ENCODE measurements at places on chromosomes 16 and 17.

- no peak for DNase-seq
Measured at GRCh38 chr16:56569971-56570370, 5.1 kb downstream of the MT4 start.

DNA sequence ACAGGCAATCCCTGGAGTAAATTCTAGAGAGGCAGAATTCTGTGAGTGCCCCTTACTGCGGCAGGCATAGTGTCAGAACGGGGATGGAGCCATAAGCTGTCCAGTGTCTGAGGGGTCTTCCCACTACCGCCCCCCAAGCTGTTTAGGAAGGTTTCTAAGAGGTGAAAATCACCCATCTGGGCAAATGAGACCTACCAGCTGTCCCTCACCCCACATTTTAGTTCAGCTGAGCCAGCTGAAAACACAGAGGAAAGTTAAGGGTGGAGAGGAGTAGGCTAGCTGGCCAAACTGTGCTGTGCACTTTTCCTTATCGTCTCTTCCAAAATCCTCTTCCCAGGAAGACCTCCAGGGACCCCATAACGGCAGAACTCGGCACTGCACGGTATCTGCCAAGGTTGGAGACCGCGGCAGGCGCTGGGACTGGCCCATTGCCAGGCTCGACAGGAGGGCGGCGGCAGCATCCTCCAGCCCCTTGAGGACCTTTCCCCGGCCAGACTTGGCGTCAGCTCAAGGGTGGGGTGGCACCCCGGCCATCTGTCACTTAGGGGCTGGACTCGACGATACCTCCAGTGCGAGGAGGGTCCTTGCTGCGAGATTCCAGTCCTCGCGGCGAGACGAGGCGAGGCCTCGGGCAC, 955 bp downstream of the ACLY start:
- DNase-seq = no peak

DNA sequence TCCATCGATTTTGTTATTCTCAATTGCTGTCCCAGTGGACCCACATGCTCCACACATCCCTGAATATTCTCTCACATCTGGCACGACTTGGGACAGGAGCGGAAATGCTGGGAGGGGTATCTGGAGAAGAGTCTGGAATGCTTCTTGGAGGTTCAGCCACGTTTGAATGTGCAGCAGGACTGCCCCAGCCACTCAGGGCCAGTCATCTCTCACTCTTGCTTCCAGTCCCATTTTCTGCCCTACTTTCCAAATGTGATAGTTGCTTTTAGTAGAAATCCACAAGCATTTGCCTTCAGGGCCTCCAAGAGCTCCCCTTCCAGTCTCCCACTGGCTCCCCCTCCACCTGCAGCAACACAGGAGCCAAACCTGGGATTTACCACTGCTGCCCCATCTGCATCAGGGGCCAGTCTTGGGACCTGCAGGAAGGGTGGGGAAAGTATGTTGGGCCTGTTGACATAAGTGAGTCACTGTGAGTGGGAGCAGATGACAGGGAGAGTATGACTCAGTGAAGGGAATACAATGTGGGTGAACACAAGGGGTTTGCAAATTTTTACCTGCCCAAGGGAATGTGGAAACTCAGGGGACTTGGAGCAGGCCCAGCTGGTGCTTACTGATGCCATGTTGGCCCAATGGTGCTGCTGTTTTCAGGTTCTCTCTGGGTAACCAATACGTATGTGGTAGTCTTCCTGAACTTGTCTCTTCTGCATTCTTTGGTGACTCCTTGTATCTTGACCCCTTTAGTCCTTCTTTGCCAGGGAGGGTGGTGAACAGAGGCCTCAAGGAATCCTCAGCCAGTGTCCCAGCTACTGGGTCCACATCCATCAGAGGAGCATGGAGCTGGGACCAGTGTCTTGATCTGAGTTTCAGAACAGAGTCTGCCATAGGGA, 78.8 kb upstream of the CRHR1 start:
- no peak for DNase-seq

- DNase-seq = no peak
Measured at GRCh38 chr16:3282103-3282729, 1.1 kb upstream of the ZNF263 start.

GRCh38 chr17:73952480-73953205, 250.8 kb upstream of the RPL38 start:
- DNase-seq = peak; percentile 62

- DNase-seq = peak; percentile 87
Measured at GRCh38 chr17:50094243-50094752, 853 bp upstream of the PDK2 start.

DNA sequence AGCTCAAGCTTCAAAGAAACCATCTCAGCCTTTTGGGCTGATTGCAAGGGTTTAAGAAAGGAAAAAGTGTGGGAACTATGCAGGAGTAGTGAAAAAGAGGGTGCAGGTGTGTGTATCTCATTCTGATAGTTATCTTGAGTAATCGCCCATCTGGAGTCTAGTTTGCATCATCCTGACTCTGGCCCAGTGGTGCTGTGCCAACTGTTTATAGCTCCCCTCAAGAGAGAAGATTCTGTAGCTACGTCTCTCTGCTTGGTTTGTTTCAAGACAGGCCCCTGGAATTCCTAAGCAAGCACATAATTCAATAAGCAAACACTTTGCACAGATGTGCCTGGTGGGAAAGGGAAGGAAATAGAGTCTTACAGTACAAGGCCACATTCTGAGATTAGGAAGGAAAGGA, 144.4 kb downstream of the HAPSTR1 start:
- DNase-seq = no peak

GRCh38 chr16:19014461-19014860, 30.7 kb downstream of the TMC7 start:
- DNase-seq = no peak

DNA sequence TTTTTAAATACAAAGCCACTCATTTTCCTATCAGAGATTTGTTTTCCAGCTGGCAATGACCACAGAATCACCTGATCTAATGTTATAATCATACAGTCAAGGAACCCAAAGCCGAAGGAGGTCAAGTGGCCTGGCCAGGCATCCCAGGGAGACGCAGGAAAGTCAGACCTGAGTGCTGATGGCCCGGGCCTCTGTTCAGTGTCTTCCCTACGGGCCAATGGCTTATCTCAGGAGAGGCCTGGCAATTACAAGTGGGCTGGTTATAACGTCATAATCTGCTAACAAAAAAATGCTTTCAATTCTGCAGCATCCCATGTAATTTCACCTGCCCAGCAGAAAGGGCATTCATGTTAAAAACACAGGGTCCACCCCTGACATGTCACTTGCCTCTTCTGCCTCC, 43.5 kb downstream of the ARHGAP17 start:
- no peak for DNase-seq

DNA sequence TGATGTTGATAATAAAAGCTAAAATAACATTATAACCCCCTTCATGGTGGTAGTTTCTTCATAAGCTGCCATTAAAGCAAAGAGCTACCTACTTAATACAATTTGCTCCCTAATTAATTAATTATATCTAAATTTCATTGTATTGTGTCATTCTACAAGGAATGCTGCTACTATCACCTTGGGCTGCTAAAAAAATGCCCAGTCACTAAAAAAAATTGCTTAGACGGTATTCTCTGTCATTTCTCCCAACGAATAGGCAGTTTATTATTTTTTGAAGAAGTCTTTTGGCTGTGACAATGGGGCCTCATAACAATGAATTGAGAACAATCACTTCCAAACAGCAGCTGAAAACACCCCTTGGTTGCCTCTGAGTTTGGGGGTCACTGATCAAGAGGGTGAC, 59.5 kb downstream of the XYLT1 start:
- no peak for DNase-seq

DNA sequence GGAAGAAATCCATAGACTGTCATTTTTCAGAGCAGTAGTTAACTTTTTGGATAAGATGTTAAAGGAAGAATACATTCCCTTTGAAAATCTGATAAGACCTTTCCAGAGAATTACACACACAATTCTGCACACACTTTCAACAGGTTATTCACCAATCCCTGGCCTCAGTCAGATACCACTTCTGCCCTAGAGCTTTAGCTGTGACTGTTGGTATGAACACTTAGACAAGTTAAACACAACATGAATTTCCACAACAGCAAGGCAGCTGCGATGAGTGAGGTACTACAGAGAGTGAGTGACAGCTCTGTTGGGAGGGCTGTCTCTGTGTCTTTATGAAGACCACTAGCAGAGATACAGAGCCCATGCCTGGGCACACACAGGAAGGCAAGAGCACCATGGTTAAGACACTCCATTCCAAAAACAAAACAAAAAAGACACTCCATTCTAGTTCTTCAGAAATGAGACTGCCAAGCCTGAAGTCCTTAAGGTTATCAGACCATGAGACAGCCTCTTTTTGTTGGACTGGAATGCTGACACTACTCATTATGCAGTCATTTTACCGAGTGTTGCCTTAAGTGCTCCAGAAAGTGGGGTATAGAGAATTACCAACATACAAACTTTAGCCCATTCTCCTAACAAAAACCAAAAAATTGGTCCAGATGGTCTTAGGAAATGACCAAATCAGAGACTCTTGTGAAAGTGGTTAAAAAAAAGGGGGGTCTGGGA, 42.4 kb downstream of the TOM1L2 start:
- DNase-seq = no peak

DNA sequence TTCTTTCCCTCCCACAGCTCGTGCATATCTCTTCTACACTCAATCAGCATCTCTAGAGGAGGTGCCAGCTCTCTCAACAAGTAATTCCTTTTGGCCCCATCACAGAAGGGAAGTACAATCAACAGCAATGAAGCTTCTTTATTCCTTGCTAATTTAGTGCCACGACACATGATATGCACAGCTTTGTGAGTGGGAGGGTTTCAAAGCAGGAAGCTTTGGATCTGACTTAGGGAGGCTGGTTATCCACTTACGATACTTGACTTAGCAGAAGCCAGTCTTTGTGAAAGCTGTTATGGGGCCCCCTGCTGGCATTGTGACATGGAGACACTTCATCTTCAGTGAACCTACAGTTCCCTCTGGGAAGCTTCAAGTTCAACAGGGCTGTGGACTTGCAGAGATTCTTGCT, 81.0 kb downstream of the TMEM100 start:
- peak; percentile 17 for DNase-seq

- DNase-seq = no peak
Measured at GRCh38 chr16:66651965-66652364, 44.6 kb downstream of the CMTM4 start.

DNA sequence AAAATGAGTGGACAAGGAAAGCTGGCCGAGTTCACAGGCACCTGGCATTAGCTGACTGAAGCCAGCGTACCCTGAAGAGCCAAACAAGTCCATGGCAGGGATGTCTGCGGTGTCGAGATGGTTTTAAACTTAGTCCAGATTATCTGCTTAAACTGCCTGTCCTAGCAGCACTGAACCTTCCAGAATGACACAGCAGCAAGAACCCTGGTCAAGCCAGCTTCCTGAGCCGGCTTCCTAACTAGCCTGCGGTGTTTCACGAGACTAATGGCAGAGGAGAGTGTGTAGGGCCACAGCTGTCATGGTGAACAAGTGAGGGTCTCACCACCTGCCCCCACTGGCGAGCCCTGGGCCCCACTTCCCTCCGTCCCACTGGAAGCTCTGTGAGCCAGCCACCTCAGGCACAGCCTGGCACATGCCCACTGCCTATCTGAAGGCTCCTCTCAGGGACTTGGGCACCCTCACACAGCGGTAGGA, 28.8 kb upstream of the MTSS2 start:
- no peak for DNase-seq

- no peak for DNase-seq
Measured at GRCh38 chr17:45162025-45162687, 481 bp downstream of the HEXIM2 start.

- no peak for DNase-seq
Measured at GRCh38 chr17:58136669-58137279, 11.4 kb upstream of the OR4D1 start.

DNA sequence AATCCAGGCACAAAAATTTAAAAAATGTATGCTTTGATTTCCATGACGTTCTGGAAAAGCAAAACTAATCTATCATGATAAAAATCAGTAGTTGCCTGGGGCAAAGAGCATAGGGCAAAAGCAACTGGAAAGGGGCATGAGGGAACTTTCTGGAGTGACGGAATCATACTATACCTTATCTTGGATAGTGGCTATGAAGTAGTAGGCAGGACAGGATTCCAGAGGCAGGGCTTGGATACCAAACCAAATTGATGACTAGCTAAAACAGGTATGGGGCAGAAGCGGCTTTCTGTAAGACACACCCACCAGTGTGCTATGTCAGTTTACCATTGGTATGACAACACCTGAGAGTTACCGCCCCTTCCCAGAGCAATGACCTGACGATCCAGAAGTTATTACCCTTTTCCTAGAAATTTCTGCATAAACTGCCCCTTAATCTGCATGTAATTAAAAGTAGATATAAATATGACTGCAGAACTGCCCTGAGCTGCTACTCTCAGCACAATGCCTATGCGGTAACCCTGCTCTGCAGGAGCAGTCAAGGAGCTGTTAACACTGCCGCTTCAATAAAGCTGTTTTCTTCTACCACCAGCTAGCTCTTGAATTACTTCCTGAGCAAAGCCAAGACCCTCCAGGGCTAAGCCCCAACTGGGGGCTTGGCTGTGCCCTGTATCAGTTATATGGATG, 56.7 kb downstream of the CFDP1 start:
- DNase-seq = no peak

- DNase-seq = no peak
Measured at GRCh38 chr16:47304563-47304962, 156.3 kb downstream of the ITFG1 start.

- no peak for DNase-seq
Measured at GRCh38 chr16:49635009-49635350, 220.9 kb downstream of the ZNF423 start.

- DNase-seq = no peak
Measured at GRCh38 chr17:36107660-36108059, 4.0 kb downstream of the CCL4 start.

DNA sequence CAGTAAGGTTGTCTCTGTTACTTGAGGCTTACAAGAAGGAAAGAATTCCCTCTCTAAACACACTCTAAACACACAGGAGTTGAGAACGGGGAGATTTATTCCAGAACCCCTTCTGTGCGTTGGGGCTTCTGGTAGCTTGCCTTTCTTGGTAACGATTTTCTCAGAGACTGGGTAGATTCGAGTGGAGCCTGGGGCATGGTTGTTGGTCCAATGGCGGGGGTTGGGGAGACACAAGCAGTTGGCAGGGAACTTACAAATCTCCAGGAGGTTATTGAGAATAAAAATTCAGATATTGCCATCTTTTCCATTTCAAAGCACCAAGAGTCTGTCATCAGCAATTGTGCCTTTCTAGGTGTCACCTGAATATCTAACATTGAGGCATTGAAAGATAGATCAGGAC, 251.7 kb downstream of the CDH13 start:
- DNase-seq = no peak

GRCh38 chr17:65278050-65278819, 141.1 kb downstream of the RGS9 start:
- peak; percentile 33 for DNase-seq

DNA sequence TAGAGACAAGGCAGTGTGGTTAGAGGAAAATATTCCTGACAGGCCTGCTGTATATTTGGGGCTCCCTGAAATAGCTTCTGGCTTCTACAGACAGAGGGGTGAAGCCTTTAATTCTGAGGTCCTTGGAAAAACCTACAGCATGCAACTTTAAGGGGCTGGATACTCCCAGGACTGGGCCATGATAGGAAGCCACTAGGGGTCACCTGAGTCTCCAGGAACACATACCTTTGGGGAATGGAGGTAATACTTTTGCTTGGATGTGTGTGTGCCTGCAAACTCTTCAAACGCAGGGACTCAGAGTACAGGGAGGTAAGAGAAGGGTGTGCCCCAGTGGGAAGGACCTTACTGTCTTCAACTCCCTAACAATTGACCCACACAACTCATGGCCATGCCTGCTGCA, 4.1 kb downstream of the ASIC2 start:
- no peak for DNase-seq

GRCh38 chr17:27389542-27390140, 66.6 kb upstream of the KSR1 start:
- DNase-seq = no peak

- no peak for DNase-seq
Measured at GRCh38 chr16:50585331-50585776, 37.2 kb downstream of the NKD1 start.
